ENCODE measurements at places on chromosomes 13 and 19.

DNA sequence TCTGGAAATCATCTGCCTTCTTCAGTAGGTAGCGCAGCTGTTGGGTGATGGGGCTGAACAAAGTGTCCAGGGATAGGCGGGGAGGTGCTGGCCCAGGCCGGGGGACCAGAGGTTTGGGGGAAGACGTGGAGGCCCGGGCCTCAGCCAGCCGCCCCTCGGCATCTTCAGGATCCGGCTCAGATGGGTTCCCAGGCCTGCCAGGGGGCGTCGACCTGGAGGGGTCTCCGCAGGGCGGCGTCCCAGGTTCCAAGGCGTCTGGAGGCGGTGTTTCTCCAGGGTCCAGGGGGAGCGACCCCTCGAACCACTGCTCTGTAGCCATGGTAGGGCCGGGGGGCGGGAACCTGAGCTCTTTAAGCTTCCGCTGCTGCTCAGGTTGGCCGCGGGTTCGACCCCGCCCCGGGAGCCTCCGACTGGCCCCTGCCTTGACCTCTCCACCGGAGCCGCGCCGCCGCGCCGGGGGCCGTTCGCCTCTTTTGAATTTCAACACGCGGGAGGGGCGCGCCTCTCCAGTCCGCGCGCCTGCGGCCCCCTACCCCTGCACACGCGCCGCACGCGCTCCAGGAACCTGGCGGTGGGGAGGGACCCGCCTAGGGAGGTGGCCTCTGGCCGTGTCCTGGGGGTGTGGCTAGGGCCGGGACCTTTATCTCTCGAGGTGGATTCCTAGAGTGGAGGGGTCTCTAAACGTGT lies at the start of gene C19orf67:
Gene C19orf67 (minus strand): TSS at position 475 of the 687 bp plus-strand sequence. CDS start 156 bp downstream, at position 319.
- DNase-seq: no peak

- no peak for DNase-seq
Observed at GRCh38 chr19:19471682-19472081, 43.7 kb downstream of the TSSK6 start.

DNA sequence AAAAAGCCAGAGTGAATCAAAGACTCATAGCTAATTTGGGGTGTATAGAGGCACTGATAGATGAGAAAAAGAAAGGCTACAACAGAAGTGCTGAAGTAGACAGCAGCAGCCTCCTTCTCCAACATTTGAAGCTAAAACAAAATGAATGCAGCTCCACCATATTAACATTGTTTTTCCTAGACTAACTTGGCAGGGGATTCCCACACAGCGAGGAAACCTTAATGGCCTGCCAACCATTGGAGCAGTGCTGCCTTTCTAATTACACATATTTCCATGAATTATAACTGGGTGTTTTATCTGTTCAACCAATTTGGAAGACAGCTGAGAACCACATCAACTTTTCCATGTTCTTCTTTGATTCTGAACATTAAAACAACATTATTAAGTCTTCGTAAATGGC lies 478.6 kb downstream of the LIG4 start:
- no peak for DNase-seq

GRCh38 chr13:28558567-28558966 lies 63.6 kb upstream of the FLT1 start:
- no peak for DNase-seq

DNA sequence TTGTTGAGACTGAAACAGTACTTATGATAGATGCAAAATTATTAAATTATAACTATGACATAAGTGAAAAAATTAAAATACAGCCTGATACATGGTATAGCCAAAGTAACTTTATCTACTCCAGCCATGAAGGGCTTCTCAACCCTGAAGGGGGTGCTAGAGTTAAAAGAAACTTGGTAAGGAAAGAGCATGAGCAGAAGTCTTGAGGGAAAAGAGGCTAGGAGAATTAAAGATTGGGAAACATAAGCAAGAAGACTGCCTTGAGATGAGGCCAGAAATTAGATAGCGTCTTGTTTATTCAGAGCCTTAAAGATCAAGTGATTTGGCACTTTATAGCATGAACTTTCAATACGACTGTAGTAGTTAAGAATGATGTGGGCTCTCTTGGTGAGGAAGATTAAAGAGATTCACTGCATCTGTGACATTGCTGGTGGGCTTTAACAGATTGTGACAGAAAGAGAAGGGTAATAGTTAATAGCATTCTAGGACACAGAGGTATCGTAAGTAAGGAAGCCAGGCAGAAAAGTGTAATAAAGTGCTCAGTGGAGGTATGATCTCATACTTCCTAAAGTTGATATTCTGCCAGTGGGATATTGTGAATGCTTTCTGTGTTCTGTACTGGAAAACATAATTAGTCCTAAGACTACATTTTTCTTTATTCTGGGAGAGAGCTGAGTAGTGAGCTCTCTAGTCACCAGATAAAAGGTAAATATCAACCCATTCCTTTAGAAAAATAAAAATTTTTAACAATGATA lies 385.4 kb upstream of the PRR20A start:
- no peak for DNase-seq

- peak; percentile 38 for DNase-seq
Observed at GRCh38 chr19:9431475-9431874, 3.9 kb downstream of the ZNF266 start.

DNA sequence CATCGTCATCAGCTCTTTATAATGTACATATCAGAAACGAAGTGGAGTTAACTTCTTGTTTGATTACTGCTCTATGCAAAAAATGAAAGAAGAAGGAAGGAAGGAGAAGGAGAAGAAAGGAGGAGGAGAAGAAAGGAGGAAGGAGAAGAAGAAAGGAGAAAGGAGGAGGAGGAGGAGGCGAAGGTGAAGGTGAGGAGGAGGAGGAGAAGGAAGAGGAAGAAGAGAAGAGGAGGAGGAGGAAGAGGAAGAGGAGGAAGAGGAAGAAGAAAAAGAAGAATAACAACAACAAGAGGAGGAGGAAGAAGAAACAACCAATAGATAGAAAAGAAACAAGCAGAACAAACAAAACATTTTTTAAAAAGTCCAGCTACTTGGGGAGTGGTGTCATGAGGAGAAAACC lies 13.1 kb downstream of the NUFIP1 start:
- no peak for DNase-seq

- no peak for DNase-seq
Observed at GRCh38 chr19:55621205-55621672, 3.1 kb downstream of the ZNF784 start.

- no peak for DNase-seq
Observed at GRCh38 chr19:53908935-53909415, at the start of gene CACNG7. Gene CACNG7 (plus strand): TSS chr19:53909278. CDS start chr19:53912832, 3,554 bp downstream.

Data from 8988T (cell line).